Glutamatergic neuron (in vitro differentiated cells): ENCODE measurements at places on chromosomes 2 and 18.

GRCh38 chr2:61928826-61929461, 23.5 kb downstream of the COMMD1 start:
- DNase-seq = no peak

- no peak for DNase-seq
These were observed 101.5 kb upstream of the GRB14 start for GRCh38 chr2:164722616-164723338.

- no peak for DNase-seq
These were observed 2.6 kb upstream of the RBM43 start for GRCh38 chr2:151264157-151264825.

DNA sequence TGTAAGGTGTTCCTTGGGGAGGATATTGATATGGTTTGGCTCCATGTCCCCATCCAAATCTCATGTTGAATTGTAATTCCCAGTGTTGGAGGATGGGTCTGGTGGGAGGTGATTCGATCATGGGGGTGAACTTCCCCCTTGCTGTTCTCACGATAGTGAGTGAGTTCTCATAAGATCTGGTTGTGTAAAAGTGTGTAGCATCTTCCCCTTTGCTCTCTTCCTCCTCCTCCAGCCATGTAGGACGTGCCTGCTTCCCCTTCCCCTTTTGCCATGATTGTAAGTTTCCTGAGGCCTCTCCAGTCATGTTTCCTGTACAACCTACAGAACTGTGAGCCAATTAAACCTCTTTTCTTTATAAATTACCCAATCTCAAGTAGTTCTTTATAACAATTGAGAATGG, 458.7 kb downstream of the LPIN1 start:
- DNase-seq = no peak

DNA sequence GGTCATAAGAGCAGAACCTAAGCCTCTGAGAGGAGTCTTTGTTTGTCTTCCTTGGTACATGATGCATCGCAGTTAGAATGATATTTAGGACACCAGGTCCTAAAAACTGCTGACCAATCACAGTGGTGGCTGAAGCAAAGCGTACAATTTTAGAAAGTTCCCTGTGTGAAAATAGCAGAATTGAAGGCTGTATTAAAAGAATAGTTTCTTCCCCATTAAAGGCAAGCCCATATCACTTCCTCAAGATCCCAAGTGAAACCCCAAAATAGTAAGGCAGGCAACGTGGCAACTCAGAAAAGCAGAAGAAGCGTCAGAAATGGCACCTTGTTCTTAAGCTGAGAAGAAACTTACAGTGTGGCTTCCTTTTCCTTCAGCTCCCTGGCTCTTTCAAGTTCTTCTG, 154.8 kb upstream of the PGAP1 start:
- no peak for DNase-seq

DNA sequence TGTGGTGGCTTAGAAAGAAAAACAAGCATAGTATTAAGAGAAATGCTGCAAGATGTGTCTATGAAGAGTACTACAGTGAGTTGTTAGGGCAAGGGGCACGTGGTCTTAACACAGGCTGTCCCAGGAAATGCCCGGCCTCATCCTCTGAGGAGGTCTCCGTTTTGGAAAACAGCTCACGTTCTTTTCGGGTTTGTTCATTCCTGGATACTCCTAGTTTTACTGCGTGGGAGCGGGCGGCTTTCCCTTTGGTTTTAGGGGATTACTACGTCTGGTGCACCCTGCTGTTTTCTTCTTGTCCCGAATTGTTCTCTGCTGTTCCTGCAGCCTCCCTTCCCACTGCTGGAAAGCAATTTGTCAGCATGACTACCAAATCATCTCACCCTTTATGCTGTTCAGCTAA, 55.5 kb upstream of the RAB6D start:
- no peak for DNase-seq

- no peak for DNase-seq
These were observed 20.8 kb upstream of the TMX3 start for GRCh38 chr18:68735483-68736343.

DNA sequence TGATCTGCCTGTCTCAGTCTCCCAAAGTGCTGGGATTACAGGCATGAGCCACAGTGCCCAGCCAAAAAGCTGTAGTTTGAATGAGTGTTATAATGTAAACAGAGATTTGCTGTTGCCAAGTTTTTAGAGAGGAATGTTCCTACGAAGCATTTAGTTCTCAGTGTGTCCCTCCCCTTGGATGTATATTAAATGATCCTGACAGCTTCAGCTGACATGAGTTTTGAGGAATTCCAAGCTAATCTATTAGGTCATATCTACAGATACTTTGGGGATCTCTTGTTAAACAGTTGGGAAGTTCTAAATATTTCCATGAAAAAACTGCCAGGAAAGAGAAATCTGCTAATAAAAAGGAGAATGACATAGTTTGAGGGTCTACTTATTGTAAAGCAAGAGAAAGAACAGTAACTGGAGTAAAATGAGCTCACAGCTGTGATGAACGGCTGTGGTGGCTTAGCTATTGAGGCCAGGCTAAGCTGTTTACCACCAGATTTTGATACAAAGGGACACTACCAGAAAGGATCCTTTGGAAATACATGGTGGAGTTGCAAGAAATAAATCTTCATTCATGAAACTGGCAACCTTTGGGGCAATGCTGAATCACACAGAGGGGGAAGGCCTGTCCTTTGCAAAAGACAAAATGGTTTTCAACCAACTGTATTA, 2.6 kb upstream of the STON1 start:
- no peak for DNase-seq

DNA sequence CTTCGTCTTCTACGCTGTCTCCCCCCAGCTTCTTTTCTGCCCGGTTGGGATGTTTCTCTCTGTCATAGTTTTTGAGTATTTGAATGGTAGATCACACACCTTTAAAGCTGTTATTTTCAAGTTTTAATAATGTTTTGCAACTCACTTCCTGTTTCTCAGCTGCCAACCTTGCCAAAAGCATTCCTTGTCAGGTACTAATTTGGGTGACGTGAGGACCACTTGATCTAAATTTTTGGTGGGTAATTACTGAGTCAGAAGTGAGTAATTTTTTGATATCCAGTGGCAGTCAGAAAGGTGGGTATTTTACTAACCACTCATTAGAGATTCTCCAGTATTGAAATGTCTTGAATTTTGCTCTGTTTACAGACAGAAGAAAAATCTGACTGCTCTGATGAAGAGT, 852.4 kb upstream of the FANCL start:
- DNase-seq = no peak

GRCh38 chr2:18614041-18614440, 24.7 kb upstream of the NT5C1B start:
- DNase-seq = no peak

- DNase-seq = no peak
These were observed 9.5 kb downstream of the PNO1 start for GRCh38 chr2:68167186-68167585.

GRCh38 chr2:145593991-145594614, 1074.2 kb upstream of the ZEB2 start:
- DNase-seq = no peak

DNA sequence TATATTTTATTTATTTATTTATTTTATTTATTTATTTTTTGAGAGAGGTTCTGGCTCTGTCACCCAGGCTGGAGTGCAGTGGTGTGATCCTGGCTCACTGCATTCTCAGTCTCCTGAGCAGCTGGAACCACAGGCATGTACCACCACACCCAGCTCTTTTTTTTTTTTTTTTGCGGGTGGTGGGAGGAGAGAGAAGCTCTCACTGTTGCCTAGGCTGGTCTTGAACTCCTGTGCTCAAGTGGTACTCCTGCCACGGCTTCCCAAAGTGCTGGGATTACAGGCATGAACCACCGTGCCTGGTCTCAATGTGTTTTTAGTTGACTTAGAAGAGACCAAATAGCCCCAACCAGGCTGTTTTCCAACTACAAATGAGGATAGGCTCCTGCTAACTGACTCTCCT, 80.7 kb downstream of the PDCL3 start:
- DNase-seq = no peak

DNA sequence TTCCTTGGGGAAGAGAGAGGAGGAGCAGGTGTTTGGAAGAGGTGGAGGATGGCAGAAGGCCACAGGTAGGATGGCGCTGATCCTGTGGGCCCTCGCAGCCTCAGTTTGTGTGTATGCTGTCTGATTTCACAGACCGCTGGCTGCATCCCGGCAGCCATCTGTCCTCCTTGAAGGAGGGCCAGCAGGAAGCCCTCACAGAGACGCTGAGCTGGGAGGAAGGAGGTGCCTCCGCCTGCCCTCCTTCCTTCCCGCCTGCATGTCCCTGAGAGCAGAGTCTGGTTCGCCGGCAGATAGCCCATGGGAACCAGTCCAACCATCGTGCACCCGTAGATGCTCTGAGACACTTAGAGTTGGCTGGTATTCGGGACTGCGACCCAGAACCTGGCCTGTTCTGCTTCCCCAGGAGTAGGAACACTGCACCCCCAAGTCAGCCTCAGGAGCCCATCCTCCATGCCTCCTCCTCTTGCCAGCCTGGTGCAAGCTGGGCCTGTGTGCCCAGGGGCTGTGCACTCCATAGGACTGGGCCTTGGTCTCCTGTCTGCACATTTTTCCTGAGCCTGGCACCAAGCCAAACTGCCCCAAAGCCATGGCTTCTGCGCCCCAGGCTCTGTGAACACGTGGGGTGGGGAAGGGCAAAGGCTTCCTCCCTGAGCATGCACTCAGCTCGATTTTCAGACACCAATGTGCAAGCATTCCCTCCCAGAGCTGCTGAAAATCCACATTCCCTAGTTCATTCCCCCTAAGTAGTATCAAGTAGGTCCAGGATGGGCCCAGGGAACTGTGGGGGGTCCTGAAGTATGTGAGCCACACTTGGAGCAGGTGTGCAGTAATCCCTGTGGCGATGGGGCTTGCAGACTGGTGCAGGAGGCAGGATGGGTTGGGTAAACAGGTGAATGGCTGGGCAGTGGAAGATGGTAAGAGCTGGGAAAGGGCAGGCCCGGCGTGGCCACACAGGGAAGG, 115.6 kb downstream of the SEPTIN10 start:
- DNase-seq = no peak

- DNase-seq = no peak
These were observed 186.9 kb downstream of the ZFP36L2 start for GRCh38 chr2:43039376-43040080.

DNA sequence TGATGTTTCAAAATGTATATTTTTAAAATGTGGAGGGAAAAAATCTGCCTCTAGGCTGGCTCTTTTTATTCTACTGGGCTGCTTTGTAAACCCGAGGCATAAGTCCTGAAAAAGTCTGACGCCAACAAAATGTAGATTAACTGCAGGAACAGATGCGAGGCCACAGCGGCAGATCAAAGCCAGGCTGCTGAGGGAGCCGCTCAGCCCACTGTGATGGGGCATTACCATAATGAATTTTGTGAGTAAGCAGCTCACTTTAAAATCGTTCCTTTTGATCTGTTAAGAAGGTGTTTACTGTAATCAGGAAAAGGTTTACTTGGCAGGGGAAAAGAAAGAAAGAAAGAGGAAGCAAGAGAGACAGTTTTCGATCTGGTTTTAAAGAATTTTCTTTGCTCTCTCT, 269.0 kb downstream of the ICOS start:
- peak; percentile 58 for DNase-seq

DNA sequence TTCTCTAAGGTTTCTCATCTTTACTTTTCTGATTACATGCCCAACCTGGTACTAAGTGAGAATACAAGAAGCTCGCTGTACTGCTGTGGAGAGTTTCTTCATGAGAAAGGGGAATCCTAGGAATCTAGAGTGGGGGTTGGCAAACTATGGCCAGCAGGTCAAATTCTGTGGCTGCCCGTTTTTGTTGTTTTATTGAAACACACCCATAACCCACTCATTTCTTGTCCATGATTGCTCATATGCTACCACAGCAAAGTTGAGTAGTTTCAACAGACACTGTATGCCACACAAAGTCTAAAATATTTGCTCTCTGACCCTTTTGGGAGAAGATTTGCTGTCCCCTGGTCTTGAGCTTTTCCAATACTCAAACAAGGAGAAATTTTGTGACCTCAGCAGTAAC, 58.8 kb downstream of the C2orf74 start:
- DNase-seq = no peak

DNA sequence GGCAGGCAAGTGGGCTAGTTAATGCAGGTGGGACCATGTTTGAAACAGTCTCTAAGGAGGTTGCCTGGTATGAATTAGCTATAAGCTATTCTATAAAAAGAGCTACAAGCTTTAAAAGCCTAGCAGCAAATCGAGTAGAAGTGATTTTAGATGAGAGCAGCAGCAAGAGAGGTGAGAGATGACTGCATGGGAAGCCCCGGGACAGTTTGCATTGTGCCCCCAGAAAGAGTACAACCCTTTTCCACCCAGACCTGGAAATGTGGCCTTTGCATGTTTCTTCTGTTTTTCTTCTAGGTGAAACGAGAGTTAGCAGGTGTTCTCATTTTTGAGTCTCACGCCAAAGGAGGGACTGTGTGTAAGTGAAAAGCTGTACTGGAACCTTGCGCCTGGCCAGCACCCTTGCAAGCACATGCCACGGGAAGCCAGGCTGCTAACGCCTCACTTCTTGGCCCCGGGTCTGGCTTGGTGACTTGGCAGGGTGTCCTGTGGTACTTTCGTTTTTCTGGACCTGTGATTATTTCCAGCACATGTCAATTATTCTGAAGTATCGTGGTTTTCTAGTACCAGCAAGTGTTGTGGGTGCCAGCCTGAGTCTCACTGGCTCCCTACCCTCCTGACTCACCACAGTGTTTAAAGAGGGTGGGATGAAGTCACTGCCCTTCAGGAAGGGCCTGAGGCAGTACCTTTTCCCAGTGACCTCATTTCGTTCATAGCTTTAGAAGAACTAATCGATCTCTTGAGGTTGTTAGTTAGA, 90.3 kb upstream of the MAP3K20 start:
- no peak for DNase-seq

DNA sequence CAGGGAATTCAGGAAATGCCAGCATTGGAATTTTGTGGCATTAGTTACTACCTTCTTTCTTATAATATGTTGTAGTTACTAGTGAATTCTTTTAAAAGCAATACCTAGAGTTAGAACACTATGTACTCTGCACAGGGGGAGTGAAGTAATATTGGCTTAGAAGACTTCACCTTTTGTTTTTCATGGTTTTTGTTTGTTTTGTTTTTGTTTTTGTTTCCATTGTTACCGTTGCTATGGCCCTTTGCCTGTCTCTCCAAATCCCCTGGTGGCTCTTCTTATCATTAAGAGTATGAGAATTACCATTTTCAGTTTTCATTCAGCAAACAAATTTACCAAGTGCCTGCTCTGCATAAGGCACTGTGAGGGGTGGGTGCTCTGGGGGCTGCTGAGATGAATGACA, 160.1 kb downstream of the HAUS1 start:
- DNase-seq = no peak
